ENCODE measurements at places on chromosomes 13 and 19.

GRCh38 chr13:67619351-67619994 lies 389.3 kb upstream of the PCDH9 start:
- DNase-seq = no peak

DNA sequence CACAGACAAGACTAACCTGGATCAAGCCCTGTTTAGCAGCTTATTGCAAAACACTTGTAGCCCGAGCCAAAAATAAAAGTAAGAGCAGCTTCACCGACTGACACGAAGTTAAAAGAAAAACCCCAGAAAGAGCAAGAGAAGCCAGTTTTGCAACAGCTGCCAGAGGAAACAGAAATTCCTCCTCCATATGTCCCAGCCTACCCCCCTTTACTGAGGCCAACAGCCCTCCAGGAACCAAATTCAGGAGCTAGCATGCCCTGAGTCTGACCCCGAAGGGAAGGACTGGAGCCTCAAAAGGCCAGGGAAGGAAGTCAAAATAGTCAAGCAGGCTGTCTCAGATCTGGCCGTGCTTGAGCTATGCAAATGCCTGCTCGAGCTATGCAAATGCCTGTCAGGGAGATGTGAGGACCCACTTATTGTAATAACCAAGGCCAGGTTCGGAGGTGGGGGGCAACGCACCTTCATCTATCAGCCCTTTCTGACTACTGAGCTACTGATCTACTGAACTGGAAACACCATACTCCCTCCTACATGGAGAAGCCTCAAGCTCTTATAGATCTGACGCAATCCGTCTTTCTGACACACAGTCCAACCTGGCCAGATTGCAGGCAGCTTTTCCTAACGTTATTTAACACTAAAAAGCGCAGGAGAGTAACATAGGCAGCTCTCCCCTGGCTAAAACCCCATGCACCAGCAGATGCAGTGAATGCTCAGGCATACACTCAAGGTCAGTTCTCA lies 6.7 kb downstream of the SIGLEC11 start:
- no peak for DNase-seq

DNA sequence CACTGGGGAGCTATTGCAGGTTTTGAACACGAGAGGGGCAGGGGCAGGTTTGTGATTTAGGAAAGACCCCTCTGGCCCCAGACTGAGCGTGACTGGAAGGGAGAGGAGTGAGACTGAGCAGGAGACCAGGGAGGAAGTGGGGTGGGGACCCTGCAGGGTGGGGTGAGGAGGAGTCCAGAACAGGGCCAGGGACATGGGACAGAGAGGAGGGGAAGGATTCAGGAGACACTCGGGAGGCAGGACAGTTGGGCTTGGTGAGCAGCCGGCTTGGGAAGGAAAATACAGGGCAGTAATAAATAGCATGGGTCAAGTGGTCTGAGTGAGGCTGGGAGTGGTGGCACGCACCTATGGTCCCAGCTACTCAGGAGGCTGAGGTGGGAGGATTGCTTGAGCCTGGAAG lies 9.4 kb downstream of the FOSB start:
- DNase-seq = no peak

DNA sequence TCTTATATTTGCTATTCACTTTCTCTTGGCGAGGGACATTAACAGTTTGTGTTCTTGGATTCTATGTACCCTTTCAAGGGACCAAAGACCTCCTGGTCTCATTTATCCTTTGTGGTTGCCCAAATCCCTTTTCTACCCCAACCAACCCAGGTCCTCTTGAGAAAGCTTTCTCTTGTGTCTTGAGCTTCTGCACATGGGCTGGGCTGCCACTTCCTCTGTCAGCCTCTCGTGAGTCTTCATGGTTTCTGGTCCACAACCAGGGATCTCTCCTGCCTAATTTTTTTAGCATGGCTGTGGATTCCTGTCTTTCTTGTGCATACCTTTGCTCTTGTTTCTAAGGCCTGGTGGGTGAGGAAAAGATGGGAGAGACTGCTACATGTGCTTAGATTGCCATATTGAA lies 14.9 kb downstream of the TIMM13 start:
- no peak for DNase-seq

DNA sequence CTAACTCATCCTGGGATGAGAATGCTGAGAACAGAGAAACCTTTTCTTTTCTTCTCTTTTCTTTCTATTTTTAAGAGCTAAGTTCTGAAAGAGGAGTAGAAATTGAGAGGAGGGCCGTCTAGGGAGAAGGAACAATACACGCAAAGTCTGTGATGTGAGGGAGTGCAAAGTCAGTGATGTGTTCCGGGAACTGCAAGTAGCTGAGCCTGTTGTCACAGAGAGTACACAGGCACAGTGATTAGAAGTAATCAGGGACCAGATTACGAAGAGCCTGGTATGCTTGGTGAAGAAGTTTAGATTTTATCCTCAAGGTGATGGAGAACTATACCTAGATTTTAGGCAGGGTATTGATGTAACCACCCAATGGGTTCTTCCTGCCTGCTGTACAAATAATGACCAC lies 32.0 kb upstream of the CXCL17 start:
- DNase-seq = no peak

- DNase-seq = no peak
Measured at GRCh38 chr19:2260341-2260805, 4.2 kb upstream of the JSRP1 start.

- DNase-seq = no peak
Measured at GRCh38 chr13:75469047-75469446, 12.9 kb downstream of the TBC1D4 start.

GRCh38 chr13:40341096-40341471 lies 325.4 kb downstream of the FOXO1 start:
- no peak for DNase-seq

- DNase-seq = peak; percentile 55
Measured at GRCh38 chr13:108155185-108156106, 59.9 kb downstream of the LIG4 start.

- no peak for DNase-seq
Measured at GRCh38 chr19:5567970-5568407, 236 bp upstream of the TINCR start.

DNA sequence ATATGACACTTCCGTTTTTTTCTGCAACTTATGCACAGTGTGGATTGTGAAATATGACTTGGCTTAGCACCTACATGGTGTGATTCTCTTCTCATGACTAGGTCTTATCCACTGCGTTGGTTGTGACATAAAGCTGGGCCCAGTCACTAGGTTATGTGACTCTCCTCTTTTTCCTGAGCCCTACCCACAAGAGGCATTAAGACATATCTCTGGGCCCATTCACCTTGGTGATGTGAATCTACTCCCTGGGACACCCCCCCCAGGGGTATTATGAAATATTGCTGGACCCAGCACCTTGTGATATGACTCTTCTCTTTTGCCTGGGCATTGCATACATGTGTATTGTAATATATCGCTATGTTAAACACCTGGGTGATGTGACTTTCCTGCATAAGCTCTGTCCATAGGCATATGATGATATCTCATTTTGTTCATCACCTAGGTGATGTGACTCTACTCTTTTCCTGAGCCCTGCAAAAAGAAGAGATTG lies 85.8 kb upstream of the ZNF43 start:
- DNase-seq = no peak

GRCh38 chr13:99481366-99481765 lies 19.9 kb upstream of the TM9SF2 start:
- DNase-seq = no peak

DNA sequence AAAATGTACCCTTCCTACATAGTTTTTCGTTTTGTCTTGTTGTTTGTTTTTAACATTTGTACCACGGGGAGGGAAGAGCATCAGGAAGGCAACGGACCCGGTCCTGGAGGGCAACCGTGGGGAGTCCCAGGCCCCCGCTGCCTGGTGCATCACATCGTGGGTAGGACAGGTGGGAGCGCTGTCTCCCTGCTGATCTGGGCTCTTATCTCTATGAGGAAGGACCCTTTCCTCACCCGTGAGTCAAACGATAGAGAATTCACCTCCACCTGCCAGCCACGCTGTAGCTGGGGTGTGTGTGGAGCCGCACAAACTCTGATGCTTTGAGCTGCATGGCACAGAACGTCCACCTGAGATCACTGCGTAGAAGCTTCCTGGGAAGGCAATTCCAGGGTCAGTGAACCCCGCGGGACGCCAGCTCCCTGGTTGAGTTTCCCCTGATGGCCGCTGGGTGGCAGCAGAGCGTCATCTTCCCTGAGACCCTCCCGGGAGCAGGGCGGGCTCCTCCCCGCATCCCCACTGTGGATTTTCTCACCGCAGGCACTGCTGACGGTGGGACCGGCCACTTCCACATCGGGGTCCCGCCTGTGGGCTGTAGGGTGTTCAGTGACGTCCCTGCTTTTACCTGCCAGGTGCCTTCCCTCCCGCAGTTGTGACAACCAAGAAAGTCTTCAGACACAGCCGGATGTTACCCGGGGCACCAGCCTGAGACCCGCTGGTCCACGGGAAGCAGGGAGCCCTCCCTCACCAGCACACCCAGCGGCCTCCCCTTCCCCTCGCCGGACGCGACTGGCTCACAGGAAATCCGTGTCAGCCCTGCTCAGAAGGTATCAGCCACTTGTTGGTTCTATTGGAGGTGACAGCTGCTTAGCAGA lies 54.7 kb downstream of the ZNF787 start:
- DNase-seq = peak; percentile 89

- DNase-seq = no peak
Measured at GRCh38 chr13:111178402-111178801, 63.3 kb downstream of the ARHGEF7 start.

DNA sequence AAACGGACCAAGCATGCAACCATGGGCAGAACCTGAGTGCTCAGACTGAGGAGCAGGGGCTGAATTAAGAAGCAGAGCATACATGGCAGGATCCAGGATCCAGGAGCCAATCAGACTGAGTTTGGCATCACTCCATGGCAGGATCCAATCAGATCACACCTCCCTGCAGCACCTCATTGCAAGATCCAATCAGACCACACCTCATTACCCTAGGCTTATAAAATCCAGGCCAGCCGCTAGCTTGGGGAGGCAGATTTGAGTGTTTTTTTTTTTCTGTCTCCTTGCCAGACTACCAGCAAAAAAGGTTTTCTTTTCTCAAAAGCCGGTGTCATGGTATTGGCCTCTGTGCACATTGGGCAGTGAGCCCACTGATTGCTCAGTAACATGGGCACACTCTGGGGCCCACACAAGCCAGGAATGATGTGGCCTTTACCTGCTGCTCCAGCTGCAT lies 127.9 kb upstream of the GJB6 start:
- DNase-seq = no peak

DNA sequence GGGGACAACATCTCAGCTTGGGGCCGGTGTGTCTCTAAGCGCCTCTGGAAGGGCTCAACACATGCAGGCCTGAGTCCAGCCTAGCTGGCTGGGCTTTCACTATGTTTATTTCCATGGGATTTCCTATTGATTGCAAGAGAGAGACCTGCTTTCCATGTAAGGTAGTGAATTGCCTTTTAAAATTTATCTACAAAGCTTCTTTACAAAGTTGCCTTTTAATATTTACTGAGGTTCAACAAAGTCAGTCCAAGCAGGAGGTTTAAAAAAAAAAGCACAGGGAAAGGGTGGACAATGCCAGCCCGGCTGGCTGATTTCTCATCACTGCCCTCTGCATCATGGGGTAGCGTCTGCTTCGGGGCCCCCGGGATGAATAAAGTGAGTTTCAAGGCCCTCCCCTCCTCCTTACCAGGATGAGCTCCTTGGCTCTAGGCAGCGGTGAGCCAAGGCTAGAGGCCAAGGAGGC lies 15.8 kb downstream of the TLE2 start:
- no peak for DNase-seq

DNA sequence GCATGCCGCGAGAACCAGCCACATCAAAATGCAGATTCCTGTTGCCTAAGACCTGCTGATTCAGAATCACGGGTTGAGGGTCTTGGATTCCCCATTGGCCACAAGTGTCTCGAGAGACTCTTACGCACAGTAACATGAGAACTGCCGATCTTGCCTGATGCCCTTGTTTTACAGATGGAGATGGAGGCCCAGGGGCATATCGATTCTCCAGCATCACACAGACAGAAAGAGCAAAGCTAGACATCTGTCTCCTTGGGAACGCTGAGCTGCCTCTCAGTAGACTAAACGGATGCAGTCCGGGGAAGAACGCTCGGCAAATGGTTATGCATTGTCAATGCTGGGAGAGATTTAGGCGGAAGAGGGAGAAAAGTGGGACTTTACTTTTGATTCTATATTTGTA lies 5.4 kb downstream of the NLRP12 start:
- no peak for DNase-seq

DNA sequence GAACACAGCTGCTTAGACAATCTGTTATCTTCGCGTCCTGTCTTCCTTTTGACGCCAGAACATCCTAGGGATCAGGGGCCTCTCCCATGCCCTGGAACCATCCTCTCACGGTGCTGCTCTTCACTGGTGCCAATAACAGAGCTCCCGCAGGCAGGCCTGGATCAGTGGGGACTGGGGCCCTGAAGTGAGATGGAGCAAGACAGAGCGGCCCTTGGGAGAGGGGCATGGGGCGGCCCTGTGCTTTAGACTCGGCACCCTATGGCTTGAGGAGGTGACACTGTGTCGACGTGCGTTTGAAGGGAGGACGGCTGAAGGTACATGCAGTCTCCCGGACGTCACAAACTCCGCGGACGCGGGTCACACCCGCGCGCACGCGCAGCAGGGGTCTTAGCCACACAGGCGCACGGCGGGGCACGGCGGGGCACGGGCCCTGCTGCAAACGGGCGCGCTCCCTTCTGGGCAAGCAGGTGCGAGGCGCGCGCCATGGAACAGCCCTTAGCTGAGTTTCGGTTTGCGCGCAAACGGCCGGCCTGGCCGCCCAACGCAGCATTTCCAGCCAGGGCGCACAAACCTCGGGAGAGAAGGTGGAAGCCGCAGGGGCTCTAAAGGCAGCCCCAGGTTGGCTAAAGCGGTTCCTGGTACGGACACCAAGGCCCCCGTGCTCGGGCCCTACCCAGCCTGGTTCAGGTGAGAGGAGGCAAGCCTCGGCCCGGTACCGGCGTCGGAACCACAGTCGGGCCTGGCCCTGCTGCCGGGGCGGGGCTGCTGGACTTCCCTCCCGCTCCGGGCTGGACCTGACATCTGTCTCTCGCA lies 16.5 kb upstream of the RNF17 start:
- DNase-seq = no peak

DNA sequence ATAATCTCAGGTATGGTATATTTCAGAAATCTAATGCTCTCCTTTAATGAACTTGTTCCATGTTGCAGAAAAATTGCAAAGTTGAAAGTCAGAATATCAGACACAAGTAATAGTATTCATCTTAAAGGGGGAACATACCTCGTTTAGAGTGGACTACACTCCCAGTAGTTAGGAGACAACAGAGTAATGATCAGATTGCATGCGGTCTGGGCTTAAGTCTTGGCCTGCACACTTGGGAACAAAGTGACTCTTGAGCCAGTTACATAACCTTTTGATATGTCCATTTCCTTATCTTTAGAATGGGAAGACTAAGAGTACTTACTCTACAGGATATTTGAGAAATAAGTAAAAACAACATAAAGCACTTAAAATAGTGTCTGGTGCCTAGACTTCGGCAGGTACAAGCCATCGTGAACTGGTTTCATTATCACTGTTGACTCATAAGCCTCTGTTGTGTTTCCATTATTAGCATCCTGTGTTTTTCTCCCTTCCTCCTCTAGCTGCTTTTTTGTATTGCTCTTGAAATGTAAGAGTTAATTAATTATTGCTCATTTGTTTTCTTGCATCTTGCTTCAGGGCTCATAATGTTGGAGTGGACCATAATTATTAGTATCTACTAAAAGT lies 53.0 kb downstream of the DPY19L3 start:
- DNase-seq = no peak

GRCh38 chr13:50098693-50099092 lies 83.4 kb downstream of the KCNRG start:
- DNase-seq = no peak

All from SK-N-SH (cell line).